ENCODE measurements at places on chromosomes 13 and 19. TPM values are rescaled to one million over a fixed set of nuclear protein-coding genes. Genes with fewer than 3 reads are reported as not detected.

KIR3DL1 gene
- total RNA-seq, result not detected

DNA sequence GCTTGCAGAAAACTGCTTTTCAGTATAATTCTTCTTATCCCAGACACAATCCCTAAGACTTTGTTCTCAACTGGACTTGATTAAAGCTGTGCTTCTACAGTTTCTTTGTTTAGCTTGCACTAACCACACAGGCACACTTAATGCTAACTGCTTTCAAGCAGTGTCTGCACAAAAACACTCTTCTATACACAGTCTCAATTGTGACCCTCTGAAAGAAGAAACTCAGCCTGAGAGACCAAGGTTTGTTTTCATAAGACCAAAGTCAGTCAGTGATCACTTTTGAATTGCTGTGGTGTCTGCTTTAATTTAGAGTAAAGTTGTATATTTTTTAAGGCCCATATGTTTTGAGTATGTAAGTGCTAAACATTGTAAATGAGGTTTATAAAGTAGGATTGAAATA lies 431.2 kb downstream of the KCTD12 start:
- no peak for DNase-seq

DNA sequence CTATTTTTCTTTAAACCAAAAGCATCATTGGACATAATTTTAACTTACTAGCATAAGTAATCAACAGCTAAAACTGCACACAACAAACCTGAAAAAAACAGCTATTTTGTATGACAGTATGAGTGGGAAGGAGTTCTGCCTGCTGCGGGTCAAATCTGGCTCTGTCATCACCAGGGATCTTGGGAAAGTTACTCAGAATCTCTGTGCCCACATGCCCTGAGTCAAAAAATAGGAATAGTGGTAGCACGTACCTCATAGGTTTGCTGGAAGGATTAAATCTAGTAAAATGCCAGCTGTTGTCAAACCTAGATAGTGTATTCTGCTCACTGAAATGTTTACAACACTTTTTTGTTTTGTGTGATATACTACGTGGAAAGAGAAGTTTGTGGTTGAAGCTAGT lies 1.1 kb downstream of the CLN5 start:
- no peak for DNase-seq

GRCh38 chr13:32964987-32965386 lies 51.2 kb upstream of the KL start:
- no peak for DNase-seq
